ENCODE measurements at places on chromosomes 6 and 20.

GRCh38 chr20:37417617-37418467 is 71.9 kb downstream of the SRC start:
- DNase-seq: no peak

DNA sequence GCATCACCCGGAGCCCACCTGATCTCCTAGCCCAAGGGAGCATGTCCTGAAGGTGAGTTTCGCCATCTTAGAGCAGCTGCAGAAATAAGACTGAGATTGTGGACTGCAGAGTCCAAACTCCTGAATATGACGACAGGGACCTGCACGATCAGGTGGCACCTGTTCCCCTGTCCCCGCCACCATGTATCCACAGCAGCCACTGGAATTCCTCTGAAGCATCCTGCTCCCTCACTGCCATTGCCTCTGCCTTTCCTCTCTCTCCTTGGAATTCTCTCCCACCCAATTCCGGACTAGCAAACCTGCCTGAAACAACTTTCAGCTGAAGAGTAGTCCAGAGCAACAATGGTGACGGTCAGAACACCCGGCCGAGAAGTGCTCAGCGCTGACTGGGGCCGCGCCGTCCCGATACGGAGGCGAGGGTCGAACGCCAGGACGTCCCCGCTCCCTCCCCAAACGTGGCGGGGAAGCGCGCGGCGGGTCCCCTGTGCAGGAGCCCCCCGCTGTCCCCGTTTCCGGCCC is 694 bp upstream of the FAM120B start:
- no peak for DNase-seq

GRCh38 chr6:43122146-43122545 is 46.0 kb downstream of the PTK7 start:
- no peak for DNase-seq

DNA sequence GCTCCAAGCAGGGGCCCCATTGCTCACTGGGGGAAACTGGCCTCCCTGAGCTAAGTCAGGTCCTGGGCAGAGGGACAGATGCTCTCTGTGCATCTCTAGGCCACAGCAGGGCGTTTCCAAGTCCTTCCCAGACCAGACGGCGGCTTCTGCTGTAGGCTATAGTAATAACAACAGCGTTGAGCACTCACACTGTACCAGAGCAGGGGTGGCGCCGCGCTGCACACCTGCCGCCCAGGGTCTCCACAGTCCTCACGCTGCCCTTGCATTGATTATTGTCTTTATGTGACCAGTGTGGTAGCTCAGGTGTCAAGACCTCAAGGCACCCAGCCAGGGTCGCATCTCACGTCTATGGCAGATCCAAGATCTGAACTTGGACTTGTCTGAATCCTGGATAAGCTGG is 14.9 kb upstream of the CCN5 start:
- no peak for DNase-seq

GRCh38 chr6:119065382-119065781 is 13.1 kb downstream of the FAM184A start:
- DNase-seq: no peak

DNA sequence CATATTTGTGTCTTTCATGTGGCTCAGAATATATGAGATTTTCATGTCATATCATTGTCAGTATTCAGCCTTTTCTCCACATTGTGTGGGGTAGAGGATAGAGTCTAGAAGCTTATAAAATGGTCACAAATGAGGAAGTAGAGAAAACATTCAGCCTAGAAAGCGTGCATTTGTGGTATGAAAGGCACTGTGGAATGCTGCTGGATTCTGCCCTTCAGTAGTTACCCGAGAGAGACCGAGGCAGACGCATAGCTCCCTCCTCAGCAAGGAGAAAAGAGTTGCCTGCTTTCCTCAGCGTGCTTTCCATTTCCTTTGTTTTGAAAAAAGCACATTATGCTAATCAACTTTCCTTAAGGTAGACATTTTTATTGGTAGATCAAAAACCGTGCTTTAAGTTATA is 28.7 kb downstream of the MYB start:
- no peak for DNase-seq
